ENCODE measurements at places on chromosomes 7 and 10. TPM values are rescaled to one million over a fixed set of nuclear protein-coding genes. Genes with fewer than 3 reads are reported as not detected.

DNA sequence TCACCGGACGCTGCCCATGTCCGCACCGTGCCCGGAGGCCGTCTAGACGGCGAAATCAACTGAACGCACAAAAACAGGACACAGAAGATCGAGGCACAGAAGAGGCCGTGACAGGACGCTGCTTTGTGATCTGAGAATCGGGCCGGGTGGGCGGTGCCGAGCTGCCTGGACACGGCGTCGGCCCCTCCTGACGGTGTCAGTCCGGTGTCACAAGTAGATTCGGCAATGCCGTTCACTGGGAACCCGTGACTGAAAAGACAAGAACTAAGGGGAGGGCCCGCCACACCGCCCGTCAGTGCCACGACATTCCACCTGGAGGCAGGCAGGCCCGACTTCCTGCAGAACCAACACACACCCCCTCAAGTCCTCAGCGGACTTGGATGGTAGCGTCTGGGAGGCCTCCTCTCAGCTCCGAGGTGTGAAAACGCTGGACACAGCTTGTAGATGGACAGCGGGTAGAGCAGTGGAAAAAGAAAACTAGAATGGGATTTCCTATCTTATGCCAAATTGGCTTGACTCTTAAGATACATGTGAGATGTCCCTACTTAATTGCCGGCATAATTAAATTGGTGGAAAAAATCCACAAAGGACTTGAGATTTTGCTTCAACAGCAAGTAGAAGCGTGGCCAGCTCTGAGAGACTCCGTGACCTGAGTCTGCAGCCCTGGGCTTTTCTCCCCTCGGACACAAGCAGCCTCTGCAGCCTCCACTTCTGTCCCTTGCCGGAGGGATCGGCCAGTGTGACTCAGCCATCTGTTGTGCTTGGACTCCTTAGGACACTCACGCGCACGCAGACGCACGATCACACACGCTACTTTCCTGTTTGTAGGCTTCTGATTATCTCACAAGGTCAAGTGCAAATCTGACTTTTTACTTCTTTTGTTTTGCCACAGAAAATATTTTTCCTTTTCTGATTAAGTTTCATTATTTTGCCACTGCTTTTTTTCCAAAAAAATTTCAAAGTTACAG lies 269.0 kb downstream of the DIP2C start:
- DNase-seq = no peak

GRCh38 chr7:43538404-43538771 lies 44.5 kb upstream of the STK17A start:
- no peak for DNase-seq

GRCh38 chr7:156861212-156861611 lies 31.8 kb downstream of the LMBR1 start:
- DNase-seq = no peak

DNA sequence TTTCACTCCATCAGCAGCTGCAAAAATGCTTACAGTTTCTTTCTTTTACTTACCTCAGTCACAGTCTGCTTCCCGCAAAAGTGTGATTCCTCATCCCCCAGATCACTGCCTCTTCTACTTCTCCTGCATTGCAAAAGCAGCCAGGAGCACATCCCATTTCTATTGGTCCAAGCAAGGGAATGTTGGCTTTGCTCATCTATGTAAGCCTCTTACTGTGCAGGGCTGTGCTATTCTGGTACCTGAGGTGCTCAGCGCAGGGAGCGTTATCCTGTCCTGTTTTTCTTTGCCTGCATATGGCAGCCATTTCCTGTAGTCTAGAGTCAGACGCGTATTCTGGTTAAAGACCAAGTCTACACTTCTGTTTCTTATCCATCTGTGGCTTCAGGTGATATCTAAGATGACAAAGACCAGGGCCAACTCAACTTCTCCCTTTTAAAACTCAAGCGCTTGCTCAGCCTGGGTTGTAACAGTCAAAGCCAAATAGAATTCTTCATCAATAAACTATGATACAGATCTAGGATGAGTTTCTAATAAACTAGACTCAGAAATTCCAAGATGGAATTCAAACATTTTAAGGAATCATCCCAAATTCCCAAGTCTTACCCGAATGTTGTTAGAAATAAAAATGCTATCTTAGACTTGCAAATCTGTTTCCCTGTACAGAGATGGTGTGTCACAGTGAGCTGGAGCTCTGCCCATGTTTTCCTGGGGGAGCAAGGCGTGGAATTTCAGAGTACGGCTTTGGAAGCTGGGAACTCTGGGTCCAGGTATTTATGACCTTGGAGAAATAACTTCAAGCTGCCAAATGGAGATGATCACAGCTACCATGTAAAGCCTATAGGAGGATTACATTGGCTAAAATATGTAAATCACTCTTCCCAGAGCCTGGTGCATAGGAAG lies 6.1 kb upstream of the RBM17 start:
- DNase-seq = no peak

DNA sequence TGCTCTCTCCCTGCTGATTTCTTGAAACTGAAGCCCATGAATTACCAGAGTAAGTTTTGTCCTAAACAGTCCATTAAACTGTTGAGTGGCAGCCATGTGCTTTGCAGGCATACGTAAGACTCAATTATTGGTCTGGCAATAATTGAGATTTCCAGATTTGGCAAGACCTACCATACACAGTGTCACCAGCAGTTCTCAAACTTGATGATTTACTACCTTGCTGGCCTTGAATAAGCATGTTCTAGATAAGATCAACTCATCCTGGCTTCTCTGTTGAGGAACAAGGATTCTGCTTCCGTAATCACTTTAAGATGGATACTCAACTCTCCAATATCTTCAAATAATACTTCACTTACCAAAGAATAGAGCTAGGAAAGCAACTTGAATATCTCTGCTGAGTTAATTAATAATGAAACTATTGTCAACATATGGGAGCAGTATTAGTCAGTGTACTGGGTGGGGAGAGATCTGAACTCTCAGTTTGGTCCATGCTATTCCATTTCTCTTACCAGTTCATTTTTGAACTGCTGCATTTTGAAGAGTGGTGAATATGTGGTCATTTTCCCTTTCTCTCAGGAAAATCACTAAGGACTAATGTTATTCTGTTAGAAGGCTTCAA lies 181.4 kb downstream of the IPMK start:
- DNase-seq = no peak

DNA sequence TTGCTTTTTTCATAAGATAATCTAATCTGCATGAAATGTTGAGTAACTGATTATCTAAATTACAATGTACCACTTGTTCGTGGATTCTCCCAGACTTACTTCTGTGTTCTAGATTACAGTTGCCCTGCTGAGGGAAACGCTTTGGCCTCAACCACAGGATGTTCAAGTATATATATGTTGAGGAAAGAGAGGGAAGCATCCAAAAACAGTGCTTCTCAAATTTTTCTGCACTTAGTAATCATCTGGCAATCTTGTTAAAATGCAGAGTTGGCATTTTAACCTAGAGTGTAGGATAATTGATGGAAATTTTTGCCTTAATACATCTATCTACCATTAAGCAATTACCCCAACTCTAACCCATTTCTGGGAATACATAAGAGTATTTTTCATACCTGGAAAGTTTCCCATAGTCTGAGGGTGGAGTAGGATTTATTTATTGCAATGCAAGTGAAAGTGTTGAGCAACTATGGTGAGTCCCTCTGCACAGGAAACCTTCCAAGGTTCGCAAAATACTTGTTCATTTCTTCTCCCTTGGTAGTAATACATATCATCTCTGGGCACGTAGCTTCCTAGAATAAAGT lies 59.6 kb upstream of the C1GALT1 start:
- DNase-seq = no peak

DNA sequence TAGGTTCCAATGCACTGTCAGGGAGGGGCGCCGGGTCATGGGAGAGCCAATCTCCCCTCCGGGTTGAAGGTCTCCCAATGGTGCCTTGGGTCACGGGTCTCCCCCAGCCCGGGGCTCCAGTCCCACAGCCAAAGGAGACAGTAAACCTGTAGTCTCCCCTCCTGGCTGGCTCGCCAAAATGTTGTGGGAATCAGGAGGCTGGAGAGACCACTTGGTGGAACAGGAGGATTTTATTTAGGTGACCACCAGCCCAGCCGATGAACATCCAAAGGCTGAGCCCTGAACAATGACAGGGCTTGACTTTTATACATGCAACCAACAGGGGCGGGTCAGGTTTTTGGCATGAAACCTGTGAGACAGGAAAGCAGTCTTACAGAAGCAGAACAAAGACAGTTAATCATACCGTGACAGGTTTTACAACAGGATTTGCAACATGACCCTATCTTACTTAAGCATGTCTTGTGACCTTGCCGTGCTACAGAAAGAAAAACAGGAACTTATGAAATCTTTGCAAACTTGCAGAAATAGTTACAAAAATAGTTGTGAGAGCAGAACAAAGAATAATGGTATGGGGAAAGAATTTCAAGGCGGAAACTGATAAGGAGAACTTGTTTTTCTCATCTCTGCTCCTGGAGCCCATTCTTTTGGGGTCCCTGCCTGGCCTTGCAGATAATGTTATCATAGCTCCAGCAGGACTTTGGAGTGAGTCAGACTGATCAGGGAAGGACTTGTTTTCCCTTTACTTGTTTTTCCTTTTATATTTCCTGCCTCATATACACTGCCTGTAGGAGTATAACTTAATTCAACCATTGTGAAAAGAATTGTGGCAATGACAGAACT lies 7.1 kb downstream of the ERV3-1 start:
- DNase-seq = no peak

DNA sequence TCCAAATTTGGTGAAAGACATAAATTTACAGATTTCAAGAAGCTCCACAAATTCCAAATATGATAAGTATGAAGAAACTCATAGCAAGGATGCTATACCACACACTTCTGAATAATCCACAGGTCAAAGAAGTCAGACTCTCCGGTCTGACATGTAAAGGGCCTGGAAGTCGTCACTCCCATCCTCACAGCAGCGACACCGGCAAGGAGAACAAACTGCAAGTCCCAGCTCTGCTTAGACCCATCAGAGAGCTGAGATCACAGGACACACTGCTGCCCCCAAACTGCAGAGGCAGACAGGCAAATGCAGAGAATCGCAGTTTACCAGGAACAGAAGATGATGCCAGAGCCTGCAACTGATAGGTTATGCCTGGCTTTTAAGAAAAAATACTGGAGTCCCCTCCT lies 62.0 kb downstream of the AMZ1 start:
- DNase-seq = no peak

GRCh38 chr7:156768698-156769472 lies 124.1 kb downstream of the LMBR1 start:
- no peak for DNase-seq

GRCh38 chr10:6033954-6034353 lies 28.2 kb downstream of the IL2RA start:
- DNase-seq = no peak

GRCh38 chr10:47335906-47336305 lies 12.3 kb upstream of the RBP3 start:
- DNase-seq = no peak

DNA sequence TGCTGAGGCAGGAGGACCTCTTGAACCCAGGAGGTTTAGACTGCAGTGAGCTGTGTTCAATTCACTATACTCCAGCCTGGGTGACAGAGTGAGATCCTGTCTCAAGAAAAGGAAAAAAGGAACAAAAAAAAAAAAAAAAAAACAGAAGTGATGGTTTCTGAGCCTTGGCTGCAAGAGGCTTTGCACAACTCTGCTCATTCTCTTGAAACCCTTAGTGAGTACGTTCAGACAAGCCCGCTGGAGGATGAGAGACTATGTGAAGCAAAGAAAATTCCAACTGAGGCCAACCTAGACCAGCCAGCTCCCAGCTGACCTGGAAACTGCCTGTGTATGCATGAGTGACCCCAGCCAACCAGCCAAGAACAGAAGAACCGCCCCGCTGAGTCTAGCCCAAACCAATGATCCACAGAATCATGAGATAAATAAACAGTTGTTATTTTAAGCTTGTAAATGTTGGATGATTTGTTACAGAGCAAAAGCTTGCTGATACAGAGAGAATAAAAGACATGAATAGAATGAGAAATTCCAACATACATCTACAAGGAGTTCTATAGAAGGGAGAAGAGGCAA lies 50.6 kb upstream of the FZD9 start:
- DNase-seq = no peak

- DNase-seq = no peak
Measured at GRCh38 chr10:132616170-132616995, 78.8 kb downstream of the INPP5A start.

DNA sequence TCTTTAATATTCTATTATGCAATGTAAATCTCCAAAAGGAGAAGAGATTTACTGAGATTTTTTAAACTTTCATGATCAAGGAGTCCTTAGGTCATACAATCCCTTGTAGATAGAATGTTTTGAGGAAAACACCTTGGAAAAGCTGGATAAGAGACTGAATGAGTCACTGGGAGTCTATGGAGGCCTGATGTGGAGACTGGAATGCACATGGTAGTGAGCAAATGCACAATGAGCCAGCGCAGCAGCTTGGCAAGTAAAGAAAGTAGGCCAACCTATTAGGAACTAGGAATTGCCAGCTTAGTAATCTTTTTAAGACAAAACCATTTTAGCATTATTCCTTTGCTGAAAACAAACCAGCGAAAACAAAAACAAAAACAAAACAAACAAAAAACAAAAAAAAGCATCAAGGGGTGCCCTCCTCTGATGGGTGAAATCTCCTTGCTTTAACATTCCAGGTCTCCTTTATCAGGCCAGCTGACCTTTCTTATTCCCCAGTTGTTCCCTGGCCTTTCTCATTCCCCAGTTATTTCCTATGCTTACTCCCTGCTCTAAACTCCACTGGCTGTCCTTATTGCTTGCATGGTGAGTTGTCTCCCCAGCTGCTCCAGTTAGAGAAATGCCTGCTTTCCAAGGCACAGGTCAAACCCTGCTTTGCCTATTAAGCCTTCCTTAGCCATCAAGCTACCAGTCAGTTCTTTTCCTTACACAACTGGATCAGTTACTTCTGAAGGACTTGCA lies 135.8 kb downstream of the PLCE1 start:
- no peak for DNase-seq

DNA sequence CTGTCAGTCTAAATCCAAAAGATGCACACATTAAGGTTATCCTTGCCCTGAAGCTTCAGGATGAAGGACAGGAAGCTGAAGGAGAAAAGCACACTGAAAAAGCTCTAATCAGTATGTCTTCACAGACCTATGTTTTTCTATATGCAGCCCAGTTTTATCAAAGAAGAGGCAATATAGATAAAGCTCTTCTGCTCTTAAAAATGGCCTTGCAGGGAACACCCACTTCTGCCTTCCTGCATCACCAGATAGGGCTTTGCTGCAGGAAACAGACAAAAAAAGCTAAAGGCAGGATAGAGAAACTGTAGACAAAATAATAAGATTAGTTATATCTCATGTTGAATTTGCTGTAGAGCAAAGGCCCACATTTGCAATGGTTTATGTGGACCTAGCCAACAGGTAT lies 14.9 kb upstream of the IFIT1B start:
- no peak for DNase-seq

- no peak for DNase-seq
Measured at GRCh38 chr7:103009466-103010185, 65.0 kb downstream of the FBXL13 start.

- no peak for DNase-seq
Measured at GRCh38 chr7:18421297-18422002, 74.1 kb upstream of the HDAC9 start.

Gene NME8
- total RNA-seq = not detected

Gene LRGUK
- 0.15 TPM for total RNA-seq

Gene AGR3
- total RNA-seq = not detected

Gene DYNC1I1
- total RNA-seq = not detected

Gene CTAGE4
- total RNA-seq = 0.12 TPM

Gene GRM3
- total RNA-seq = not detected

Gene ITGB8
- 18.5 TPM for total RNA-seq

Gene CAMK1D
- total RNA-seq = 0.26 TPM

Gene NEUROG3
- total RNA-seq = not detected

Gene MACROH2A2
- 28.0 TPM for total RNA-seq

Gene ADGRA1
- not detected for total RNA-seq

Gene RBP4
- total RNA-seq = not detected

Gene SEC31B
- total RNA-seq = 2.6 TPM

Gene DUS4L
- 28.0 TPM for total RNA-seq

Gene DRGX
- not detected for total RNA-seq

Gene FGFBP3
- total RNA-seq = 1.6 TPM

Gene WNT8B
- total RNA-seq = 0.10 TPM

All from NCI-H460 (cell line).